ENCODE measurements at places on chromosomes 4 and X.

GRCh38 chr4:182807767-182808548 lies 109.2 kb downstream of the DCTD start:
- DNase-seq, result no peak

DNA sequence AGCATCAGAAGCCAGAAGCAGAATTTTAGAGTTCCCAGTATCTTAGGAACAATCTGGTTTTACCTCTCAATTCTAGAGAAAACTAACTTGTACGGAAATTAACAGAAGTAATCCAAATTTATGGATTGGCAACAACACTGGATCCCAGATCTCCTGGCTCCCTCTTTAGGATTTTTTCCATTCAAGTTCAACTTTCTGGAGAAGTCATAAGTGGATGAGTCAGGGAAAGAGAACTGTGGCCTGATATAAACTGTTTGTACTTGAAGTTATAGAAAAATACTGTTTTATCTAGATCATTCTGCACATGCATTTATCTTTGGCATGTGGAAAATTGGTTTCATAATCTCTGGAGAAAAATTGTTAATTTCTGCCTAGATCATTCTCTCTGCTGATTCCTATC lies 380.4 kb downstream of the PCDH7 start:
- DNase-seq, result no peak

DNA sequence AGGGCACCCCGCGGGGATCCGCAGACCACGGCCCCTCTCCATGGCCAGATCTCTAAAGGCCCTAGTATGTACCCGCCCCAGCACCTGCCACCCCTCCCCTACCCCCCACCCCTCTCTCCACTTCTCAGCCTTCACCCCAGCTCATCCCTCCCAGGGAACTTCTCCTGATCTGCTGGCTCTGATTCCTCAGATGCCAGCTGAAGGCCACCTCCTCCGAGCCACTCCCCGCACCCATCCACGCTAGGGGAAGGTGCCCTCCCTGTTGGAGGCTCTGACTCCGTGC lies 11.9 kb downstream of the PSAPL1 start:
- DNase-seq, result no peak

GRCh38 chrX:101257448-101258258 lies 33.5 kb downstream of the TAF7L start:
- no peak for DNase-seq

DNA sequence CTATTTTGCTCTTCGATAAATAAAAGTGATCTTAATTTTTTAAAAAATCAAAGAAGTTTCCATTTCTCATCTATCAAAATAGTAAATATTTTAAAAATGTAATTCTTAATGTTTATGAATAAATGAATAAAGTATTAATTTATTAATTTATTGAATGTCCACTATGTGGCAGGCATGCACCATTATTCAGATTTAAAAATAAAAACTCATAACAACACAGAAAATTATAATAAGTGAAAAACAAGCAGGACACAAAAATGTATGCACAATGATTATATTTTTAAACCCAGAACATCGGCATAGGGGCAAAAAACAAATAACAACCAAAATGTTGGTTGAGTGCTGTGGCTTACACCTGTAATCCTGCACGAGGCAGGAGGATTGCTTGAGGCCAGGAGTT lies 5.3 kb upstream of the PYURF start:
- DNase-seq, result no peak

DNA sequence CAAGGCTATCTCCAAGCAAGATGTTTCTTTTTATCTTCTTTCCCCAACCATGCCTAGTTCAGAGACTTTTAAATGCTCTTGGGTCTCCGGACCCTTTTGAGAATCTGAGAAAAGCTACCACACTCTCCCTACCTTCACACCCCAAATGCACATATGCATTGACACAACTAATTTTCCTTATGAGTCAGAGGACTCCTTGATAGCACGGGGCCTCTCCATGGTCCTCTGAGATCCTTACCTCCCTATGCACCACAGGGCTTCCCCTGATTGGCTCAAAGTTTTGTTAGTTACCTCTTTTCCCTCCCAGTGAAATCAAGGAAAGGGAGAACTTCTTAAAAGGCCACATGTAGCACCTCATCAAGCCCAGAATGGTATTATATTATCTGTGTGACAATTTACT lies 86.8 kb upstream of the ATP6AP2 start:
- no peak for DNase-seq

GRCh38 chr4:1514612-1515011 lies 108.4 kb upstream of the NKX1-1 start:
- DNase-seq, result no peak

GRCh38 chrX:24081661-24082154 lies 27.0 kb downstream of the EIF2S3 start:
- peak; percentile 8 for DNase-seq

DNA sequence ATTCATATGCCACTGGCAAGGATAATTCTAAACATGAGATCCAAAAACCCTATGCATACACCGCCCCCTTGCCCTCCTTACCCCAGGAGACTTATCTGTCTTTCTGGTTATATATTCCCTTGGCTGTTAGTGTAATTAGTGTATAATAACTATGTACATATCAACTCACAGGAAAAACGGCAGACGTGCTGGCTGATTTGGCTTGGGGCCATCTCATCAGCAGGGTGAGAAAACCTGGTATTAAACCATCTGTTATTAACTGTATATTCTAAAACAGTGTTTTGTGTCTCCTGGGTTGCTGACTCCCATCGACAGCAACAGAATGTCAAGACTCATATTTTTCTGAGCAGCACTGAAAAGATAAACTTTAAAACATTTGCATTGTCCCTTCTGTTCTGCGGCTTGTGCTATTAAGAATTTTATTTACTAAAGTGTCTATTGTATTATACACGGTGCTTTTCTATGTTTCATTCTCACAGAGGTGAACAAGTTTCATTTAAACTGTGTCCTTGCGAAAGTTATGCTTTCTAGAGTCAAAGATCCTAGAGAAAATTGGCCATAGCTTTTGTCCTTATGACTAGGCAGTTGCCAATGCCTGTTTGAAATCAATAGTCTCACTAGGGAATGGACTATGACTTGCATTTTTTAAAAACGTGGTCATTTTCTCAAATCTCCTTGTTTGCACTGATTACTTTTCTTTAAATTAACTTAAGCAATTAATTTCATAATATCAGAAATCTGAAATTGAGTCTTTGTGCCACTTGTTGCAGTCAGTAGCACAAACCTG lies 211.5 kb upstream of the MID1 start:
- no peak for DNase-seq

DNA sequence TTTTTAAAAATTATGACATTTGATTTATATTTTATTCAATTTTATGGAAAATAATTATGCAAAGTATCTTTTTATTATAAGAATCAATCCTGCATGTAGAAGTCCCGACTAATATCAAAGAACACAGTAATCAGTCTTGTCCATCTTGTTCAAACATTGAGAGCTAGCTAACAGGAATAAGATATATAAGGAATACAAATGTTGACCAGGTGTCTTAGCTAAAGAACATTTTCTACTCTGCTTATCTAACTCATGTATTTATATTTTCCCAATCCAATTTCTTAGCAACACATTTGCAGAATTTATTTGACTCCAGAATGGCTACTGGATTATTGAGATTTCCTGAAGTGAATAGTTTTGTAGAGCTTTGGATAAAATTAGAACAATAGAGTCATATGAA lies 61.5 kb upstream of the NR3C2 start:
- no peak for DNase-seq

DNA sequence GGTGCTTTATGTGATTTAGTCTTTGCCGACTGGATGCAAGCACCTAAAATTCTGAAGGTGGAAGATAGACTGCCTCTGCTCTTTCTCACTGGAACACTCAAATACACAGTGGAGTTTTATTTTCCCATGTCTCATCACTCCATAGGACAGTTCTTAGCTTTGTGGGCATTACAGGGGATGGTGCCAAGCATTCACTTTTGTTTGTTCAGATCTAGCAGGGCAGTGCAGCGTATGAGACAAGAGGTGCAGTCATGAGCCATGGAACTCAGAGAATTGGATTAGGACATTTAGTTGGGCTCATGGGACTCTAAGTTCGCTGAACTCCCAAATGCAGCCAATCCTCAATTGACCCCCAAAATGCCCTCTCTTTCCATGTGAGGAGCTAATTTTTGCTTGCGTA lies 1136.9 kb upstream of the PRKX start:
- no peak for DNase-seq

GRCh38 chr4:138334346-138335016 lies 92.3 kb upstream of the SLC7A11 start:
- no peak for DNase-seq

- no peak for DNase-seq
Observed at GRCh38 chrX:123081776-123082175, 102.3 kb upstream of the GRIA3 start.

- no peak for DNase-seq
Observed at GRCh38 chrX:18793601-18794089, 86.2 kb downstream of the PPEF1 start.

GRCh38 chr4:45317739-45318138 lies 591.4 kb upstream of the GNPDA2 start:
- DNase-seq, result no peak

GRCh38 chr4:142405021-142405694 lies 440.9 kb downstream of the INPP4B start:
- peak; percentile 32 for DNase-seq

DNA sequence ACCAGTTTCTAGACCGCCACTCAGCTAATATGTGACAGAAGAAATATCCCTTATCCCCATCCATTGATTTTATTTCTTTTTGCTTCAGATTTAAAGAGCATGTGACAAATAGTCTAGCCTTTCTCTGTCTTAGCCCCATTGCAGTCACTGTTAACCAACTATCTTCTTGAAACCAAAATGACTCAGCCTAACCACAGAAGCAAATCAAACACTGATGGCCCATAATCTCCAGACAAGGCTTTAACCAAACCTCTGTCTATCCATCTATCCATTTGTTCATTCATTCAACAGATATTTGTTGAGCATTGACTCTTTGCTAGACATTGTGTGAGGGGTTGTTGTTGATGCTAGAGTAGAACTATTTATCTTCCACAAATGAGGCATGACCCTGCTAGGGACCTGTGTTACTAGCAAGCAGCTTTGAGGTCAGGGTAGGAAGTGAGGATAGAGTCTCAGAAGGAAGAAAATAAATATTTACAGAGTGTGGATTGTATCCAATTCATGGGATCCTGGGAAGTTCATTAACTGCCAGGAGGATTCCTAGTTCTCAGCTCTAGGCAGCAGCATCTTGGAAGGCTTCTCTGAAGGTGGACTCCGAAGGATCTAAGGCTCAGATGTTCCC lies 22.5 kb downstream of the HNRNPH2 start:
- no peak for DNase-seq

- no peak for DNase-seq
Observed at GRCh38 chr4:86596807-86597206, 2.7 kb downstream of the PTPN13 start.

DNA sequence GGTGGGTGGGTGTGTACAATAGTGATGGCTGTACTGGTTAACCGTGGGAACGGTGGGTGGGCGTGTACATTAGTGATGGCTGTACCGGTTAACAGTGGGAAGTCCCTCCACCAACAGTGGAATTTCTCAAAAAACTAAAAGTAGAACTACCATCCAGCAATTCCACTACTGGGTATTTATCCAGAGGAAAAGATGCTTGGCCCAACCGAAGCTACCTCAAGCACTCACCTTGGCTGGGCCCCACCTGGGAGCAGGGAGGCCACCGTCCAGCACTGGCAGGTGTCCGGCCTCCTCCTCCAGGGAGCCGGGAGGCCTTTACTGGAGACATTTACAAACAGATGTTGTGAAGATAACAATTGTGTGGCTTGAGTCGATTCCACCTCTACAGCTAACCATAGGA lies 6.0 kb upstream of the MAEA start:
- no peak for DNase-seq

- DNase-seq, result no peak
Observed at GRCh38 chr4:114043116-114043515, 63.7 kb upstream of the ARSJ start.

- no peak for DNase-seq
Observed at GRCh38 chrX:68841251-68842049, 12.6 kb downstream of the EFNB1 start.

DNA sequence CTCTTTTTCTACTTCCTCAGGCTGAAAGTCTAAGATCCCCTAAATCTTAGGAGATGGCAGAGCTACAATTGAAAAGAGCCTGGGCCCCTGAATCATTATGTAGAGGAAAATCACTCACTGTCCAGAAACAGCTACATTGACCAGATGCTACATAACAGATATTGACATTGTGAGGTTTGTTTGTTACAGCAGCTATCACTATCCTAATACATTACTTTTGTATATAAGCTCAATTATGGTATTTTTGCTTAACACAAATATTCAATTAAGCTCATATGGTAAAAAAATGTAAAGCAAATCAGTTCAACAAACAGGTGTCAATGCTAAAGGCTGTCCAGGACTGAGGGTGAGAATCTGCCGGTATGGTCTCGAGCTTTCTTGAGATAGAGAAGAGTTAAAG lies 89.4 kb downstream of the LDB2 start:
- no peak for DNase-seq

DNA sequence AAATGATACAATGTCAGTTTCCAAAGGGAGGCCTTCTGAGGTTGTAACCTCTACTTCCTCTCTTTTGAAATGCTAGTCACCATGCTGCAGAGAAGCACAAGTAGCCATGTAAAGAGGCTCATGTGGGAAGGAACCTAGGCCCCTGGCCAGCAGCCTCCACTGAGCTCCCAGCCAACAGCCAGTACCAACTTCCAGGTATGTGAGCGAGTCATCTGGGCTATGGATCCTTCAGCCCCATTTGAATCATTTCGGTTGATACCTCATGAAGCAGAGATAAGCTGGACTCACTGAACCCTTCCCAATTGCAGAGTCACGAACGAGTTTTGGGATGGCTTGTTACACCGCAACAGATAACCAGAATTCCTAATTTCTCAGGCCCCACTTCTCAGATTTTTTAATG lies 187.0 kb upstream of the LDB2 start:
- no peak for DNase-seq

- no peak for DNase-seq
Observed at GRCh38 chrX:20974326-20974725, 399.9 kb upstream of the CNKSR2 start.

DNA sequence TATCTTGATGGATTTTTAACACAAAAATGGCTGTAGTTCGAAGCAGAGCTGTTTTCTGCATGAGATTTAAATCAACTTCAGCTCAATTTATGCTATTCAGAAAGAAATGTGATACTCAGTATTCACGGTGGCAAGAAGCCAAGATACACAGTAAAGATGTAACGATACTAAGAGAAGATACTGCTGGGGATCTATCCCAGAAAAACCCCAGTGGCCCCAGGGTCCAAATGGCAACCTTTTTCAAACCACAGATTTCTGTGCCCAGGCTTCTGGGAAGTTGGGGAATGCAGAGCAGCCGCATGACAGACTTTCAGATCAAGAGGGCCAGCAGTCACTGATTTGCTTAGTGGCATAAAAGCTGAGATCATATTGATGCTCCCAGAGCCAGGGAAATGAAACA lies 353.9 kb downstream of the AFF2 start:
- no peak for DNase-seq
